ENCODE measurements at places on chromosomes 7 and 10. TPM values are rescaled to one million over a fixed set of nuclear protein-coding genes. Genes with fewer than 3 reads are reported as not detected.

DNA sequence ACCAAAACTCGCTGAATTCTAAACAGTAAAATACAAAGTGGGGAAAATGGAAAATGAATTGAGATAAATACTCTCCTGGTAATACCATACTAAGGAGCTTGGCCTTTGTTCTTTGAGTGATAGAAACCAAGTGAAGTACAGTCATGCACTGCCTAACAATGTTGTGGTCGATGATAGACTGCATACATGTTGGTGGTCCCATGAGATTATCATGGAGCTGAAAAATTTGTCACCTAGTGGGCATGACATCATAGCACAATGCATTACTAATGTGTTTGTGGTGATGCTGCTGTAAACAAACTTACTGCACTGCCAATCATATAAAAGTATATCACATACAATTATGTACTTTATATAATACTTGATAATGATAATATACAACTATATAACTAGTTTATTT is 419.1 kb downstream of the ARL4A start:
- no peak for DNase-seq

GRCh38 chr7:40612298-40612697 is 477.5 kb downstream of the SUGCT start:
- no peak for DNase-seq

Gene KEL
- 0.15 TPM for polyA plus RNA-seq

- no peak for DNase-seq
These were observed 37.4 kb upstream of the RSU1 start for GRCh38 chr10:16854623-16855022.

Gene TMEM176B
- polyA plus RNA-seq: 26.8 TPM

Gene CAMK2G
- 70.9 TPM for polyA plus RNA-seq

- DNase-seq: no peak
These were observed 41.2 kb upstream of the VCL start for GRCh38 chr10:73956476-73957359.

- no peak for DNase-seq
These were observed 21.1 kb downstream of the SCART1 start for GRCh38 chr10:133474665-133475424.

Gene TUBB8
- not detected for polyA plus RNA-seq

DNA sequence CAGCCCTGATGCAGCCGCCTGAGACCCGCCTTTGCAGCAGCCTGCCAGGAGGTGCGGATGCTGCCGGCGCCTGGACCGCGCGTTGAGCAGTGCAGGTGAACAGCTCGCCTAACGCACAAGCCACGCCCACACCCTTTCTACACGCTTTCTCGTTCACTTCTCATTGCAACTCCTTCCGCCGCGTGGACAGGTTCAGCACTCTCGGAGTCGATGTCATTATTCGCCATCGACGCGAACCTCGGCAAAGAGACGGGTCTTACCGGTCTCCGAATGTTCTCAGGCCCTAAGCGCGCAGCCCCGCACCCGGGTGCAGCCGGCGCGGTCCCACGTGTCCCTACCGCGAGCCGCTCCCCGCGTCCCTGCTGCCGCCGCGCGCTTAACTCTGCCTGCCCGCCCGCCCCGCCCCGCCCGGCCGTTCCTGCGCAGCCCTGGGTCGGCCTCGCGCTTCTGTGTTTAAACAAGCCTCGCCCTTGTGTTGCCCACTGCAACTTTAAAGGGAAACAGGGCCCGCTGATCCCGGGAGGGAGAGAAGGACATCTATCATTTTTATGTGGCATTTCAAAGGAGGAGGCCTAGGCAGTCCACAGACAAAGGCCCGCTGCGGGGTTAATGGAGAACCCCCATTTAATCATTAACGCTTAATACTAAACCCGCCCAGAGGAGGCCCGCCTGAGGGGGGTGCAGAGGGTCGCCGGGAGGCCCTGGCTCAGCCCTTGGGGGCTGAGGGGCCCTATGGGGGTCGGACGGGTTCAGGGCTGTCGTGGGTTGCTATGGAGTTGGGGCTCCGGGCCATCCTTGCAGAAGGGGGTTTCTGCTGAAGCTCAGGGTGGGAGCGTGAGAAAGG is 128.5 kb downstream of the WDR11 start:
- DNase-seq: no peak

DNA sequence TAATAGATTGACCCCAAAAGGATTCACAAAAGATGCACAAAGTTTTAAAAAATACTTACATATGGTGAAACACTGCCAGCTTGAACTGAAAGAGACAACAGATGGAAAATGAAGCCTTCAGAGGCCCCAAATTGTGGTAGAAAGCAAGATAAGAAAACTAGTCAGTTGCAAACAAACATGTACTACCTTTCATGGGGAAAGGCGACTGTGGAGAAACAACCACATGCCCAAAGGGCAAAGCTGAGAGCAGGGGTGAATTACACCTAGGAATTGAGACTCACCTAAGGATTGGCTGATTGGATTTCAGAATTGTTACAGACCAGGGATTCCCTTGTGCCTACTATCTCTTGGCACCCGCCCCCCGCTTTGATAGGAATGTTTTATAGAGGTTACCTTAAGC is 13.1 kb downstream of the EPC1 start:
- DNase-seq: no peak

Gene SYT15
- polyA plus RNA-seq: 0.79 TPM

DNA sequence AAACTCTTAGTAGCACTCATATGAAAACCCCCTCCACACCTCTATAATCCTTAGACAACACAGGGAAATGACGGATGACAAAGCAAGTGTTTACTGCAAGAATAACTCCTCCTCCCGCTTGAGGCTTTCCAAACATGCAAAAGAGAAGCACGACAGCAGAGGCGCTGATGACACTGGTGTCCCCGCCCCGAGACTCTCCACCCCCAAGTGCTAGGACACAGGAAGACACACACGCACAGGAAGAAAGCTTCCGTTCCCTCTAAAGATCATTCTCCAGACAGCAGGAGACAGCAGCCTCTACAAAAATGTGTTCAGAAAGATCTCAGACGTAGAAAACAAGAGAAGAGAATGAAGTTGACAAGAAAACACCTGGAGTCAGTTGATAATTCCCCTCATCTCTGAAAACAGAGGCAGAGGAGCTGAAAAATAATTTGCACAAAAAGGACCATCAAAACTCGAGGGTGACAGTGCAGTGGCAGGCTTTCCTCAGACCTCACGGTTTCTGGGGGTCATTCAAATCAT is 90.2 kb downstream of the DLG5 start:
- DNase-seq: no peak

DNA sequence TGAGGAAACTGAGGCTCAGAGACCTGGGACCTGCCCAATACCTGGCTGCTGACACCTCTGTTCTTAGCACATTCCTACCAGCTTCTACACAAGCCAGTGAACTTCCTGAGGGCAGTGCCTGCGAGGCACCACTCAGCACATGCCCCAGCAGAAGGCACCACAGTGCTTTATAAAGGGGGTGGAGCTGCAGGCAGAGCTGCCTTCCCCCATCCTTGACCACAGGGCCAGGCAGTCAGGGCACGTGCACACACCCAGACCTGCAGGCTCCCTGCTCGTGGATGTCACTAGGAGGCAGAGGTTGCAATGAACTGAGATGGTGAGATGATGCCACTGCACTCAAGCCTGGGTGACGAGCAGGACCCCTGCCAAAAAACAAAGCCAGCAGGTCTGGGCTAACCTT is 39.2 kb upstream of the TUBB8 start:
- no peak for DNase-seq

- no peak for DNase-seq
These were observed 55.6 kb upstream of the DLX6 start for GRCh38 chr7:96949766-96950165.

GRCh38 chr7:94050046-94050445 is 45.9 kb upstream of the BET1 start:
- DNase-seq: peak; percentile 49

Gene AKR1C1
- 100 TPM for polyA plus RNA-seq

Gene CNNM2
- polyA plus RNA-seq: 3.0 TPM

Gene RPA3
- polyA plus RNA-seq: 31.7 TPM

Gene KIF20B
- polyA plus RNA-seq: 2.1 TPM

- DNase-seq: no peak
These were observed 30.0 kb upstream of the KDM7A start for GRCh38 chr7:140206616-140207389.

- DNase-seq: no peak
These were observed 13.8 kb downstream of the MRPL32 start for GRCh38 chr7:42945821-42946626.

DNA sequence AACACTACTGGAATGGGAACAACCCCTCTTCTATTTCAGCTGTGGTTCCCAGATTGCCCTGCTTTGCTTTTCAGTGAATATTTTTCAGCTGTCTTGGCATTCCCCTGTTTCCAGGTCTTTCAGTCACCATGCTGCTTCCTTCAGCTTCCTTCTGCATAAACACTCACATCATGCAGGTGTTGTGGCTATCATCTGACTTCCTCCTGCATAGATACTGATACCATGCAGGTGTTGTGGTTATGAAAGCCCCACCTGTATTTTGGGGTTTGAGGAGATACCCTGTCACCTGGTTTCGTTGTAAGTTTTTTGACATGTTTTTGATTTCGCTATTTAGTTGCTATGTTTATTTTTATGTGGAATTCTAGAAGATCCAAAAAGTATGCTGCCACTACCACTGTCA is 71.5 kb downstream of the SLC35B4 start:
- DNase-seq: no peak

Gene RTKN2
- polyA plus RNA-seq: 0.31 TPM

DNA sequence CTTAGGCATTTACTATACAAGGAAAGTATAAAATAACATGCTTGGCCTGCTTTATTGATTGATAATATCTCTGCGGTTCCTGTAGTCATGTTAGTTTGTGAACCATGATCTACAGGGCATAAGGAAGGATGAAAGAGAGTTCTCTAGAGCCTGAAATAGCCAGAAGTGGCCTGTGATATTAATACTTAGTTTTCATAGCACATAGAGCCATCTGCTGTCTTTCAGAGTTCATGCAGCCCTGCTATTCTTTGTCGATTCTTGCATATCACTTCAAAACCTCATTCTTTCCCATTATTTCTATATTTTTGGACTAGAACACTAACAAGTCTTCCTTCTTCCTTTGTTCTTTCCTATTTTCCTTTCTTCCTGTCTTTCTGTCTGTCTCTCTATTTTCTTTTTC is 26.4 kb upstream of the PRKG1 start:
- no peak for DNase-seq

Gene LBX1
- polyA plus RNA-seq: not detected

Gene NXPH1
- not detected for polyA plus RNA-seq

GRCh38 chr10:3948843-3949242 is 163.8 kb upstream of the KLF6 start:
- no peak for DNase-seq
